ENCODE measurements at places on chromosomes 3 and 15.

GRCh38 chr3:16595778-16596177 is 9.4 kb downstream of the DAZL start:
- no peak for DNase-seq

DNA sequence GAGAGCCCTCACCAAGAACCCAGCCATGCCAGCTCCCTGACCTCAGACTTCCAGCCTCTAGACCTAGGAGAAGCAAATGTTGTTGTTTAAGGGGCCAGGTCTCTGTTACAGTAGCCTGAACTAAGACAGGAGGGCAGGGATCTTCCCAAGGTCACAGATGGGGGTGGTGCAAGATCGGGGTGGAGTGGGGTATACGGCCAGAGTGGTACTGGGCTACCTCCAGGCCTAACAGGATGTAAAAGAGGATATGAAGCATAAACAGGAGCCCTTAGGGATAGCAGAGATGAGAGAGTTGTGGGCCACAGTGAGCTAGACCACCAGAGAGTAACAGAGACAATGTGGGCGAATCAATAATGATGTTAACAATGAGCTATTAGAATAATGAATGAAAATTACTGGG is 82.9 kb downstream of the TOP2B start:
- no peak for DNase-seq

GRCh38 chr15:75721480-75721922 is 8.9 kb upstream of the CSPG4 start:
- DNase-seq, result no peak

DNA sequence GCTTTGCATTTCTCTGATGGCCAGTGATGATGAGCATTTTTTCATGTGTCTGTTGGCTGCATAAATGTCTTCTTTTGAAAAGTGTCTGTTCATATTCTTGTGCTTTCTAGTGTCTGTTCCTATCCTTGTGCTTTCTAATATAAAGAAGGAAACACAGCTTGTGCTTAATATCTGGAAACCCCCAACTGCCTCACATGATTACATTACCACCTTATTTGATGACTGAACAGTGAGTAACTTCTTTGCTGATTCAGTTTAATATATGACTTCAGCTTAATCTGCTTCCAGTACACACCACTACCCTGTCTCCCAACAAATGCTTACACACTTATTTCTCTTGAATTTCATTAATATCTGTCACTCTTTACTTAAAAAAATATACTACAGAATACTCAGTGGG is 835.1 kb downstream of the EDEM1 start:
- no peak for DNase-seq

GRCh38 chr15:84798436-84798946 is 18.7 kb upstream of the ALPK3 start:
- no peak for DNase-seq

- no peak for DNase-seq
Observed at GRCh38 chr3:194755671-194756459, 70.2 kb downstream of the FAM43A start.
